Skin of body (tissue), 3 donors: ENCODE measurements at places on chromosomes 11 and 22.

DNA sequence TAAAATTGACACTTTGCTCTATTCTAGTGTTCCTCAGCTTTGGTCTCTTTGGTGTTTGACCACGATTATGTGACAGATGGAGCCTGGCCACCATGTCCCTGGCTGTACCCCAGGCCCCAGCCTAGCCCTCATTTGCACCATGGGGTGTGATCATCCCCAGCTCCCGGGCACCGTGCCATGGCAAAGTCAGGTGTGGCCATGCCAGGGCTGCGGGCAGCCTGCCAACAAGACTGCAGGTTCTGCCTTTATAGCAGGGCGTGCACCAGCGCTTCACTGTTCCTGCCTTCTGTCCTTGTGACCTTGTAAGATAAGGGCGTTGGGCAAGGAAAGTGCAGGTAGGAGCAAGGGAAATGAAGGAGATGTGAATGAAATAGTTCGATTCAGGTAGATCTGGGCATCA is 22.4 kb upstream of the APOBEC3A start:
- no peak for DNase-seq

- DNase-seq: no peak
Observed at GRCh38 chr11:14634813-14635212, 8.8 kb upstream of the PDE3B start.

GRCh38 chr11:82682003-82682751 is 51.5 kb downstream of the FAM181B start:
- no peak for DNase-seq

DNA sequence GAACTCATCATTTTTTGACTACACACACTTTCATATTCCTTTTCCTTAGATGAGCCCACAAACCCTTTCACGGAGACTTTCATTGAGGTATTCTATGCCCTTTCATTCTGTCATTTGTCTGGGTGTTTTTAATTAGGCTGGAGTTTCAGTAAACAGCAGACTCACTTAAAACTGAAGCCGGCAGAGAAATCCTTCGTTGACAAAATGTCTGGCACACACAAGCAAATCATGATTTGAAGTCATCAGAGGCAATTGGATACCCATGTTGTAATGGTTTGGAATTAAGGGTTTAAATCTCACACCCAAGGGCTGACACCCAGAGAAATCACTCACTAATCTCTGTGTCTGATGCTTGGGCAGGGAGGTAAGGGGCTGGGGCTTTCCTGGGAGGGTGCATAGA is 127.1 kb downstream of the EHF start:
- no peak for DNase-seq

- no peak for DNase-seq
Observed at GRCh38 chr11:133833898-133834681, 11.2 kb downstream of the SPATA19 start.

DNA sequence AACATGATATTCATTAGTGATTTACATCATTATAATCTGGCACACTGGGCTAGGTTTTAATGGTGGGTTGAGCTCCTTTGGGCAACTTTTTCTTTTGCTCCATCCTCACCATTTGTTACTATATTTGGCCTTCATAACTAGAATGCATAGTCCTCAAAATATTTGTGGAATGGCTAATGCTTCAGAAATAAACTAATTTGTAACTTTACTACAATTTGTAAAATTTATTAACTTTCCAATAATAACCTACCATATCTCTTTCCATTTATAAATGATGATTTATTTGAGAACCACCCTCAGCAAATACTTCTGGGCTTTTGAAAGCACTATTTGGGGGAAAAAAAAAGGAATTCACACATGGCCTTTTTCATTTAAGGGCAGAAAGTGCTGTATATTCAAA is 79.7 kb downstream of the LARGE2 start:
- DNase-seq: no peak

DNA sequence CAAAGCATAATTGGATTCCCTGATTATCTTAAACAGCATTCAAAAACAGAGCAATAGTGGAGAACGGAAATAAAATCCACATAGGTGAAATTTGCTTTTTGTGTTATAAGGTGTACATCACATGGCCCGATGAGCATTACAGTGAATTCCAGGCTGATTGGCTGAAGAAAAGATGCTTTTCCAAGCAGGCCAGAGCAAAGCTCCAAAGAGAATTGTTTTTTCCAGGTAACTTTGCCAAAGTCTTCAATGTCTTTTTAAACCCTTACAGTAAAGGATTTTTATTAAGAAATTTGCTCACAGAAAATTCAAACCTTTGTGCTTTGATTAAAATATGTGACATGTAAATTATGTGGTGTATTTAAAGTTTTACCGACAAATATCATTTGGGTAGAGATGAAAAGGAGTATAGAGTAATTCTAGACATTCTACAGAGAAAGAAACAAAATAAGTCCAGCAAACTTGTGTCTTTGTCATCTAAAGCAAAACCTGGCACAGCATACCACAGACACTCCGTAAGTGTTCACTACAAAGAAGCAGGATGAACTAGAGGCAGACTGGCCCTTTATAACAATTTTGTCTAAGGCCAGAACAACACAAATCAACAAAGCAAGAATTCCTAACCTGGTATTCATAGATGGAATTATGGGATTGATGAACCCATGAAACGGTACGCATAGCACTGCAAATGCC is 16.6 kb downstream of the BBOX1 start:
- no peak for DNase-seq

GRCh38 chr11:67230406-67230805 is 35.9 kb upstream of the GRK2 start:
- DNase-seq: no peak

DNA sequence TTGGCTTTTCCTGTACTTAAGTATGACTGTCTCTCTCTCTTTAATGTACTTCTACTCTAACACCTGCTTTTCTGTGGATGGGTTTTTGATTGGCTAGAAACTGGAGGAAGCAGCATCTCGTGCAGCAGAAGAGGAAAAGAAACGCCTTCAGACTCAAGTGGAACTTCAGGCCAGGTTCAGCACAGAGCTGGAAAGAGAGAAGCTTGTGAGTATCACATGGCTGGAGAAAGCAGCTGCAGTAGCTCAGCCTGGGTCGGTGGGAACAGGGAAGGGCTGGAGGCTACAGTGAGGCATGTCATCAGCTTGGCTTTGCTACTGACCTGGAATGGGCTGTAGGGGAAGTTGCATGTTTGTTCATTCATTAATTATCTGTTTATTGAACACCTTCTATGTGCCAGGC is 74.2 kb downstream of the SWAP70 start:
- no peak for DNase-seq

DNA sequence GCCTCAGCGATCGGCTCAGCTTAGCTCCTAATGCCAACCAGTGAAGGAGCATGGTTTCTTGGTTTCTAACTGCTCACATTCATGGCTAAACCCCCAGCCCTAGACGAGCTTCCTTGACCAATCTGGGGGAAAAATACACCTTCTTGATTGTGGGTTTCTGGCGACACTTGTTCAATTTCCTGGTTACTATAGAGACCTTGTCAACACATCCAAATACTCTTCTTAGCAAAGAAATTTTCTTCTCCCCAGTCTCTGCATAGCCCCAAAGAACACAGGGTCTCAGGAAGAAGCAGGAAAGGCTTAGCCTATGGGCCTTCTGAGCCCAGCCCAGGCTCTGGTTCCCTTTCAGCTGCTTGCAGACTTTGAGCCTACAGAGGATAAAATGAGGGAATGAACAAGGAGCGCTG is 88.5 kb upstream of the SYT13 start:
- DNase-seq: no peak

DNA sequence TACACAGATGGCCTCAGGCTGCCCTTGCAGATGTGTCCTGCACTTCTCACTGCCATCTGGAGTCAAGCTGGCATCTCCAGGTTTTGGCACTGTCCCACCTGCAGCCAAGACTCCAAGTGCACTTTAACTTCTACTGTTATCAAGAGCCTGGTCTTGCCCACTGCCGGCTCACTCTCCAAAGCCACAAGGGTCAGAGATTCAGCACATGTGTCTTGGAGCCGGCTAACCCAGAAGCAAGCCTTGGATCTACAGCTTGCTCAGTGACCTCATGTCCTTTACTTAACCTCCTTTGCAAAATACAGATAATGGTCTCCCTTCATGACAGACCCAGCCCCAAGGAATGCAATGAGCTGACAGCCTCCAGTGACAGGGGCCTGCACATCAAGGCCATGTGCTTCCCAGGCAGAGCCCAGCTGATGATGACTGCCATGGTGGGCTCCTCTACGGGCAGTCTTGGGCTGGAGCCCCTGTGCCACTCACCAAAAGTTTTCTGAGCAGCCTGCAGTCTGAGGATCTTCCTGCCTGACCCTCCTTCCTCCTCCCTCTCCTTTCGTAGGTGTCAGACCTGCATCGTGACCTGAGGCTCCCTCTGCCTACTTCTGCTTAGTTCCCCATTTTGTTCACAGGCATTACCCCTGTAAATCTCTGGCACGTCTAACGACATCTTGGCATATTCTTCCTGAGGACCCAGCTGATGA is 9.0 kb downstream of the TP53AIP1 start:
- DNase-seq: no peak

DNA sequence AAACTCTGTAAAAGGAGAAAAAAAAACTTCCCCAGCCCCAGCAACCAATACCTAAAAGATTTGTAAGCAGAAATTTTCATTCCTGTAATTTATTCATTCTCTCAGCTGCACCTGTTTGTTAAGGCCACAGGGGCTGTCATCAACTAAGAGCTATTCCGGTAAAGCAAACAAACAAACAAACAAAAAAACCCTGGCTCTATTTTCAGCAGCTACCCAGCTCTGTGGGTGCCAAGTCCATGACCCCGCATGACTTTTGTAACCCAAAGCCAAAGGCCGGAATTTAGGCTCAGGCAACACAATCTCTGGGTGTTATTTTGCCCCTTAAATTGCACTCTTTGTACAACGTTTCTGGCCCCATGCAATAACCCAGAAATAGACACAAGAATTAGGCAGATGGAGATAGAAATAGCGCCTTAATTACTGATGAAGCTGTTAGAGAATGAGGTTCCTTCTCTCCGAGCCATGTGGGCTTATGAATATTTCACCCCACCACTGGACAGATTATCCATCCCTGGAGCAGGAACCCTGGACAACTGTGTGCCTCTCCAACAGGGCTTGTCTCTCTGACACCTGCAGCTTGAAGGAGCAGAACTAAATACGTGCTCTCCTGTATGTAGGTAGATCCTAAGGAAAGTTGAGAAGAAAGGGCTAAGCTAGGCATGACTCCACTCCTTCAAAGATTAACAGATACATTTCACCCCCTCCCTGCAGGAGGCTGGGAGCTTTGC is 29.4 kb downstream of the APOL6 start:
- no peak for DNase-seq

GRCh38 chr11:32289701-32290100 is 145.6 kb downstream of the WT1 start:
- no peak for DNase-seq

- DNase-seq: no peak
Observed at GRCh38 chr11:6654281-6655019, 1.2 kb downstream of the DCHS1 start.

- no peak for DNase-seq
Observed at GRCh38 chr11:21811572-21811971, 381.3 kb upstream of the ANO5 start.

GRCh38 chr22:43150731-43151206 is 590 bp upstream of the TSPO start:
- no peak for DNase-seq

- no peak for DNase-seq
Observed at GRCh38 chr11:130054966-130055365, 14.7 kb upstream of the APLP2 start.

GRCh38 chr11:79007771-79008402 is 432.9 kb downstream of the TENM4 start:
- no peak for DNase-seq

GRCh38 chr22:27879923-27880322 is 39.1 kb downstream of the PITPNB start:
- no peak for DNase-seq

DNA sequence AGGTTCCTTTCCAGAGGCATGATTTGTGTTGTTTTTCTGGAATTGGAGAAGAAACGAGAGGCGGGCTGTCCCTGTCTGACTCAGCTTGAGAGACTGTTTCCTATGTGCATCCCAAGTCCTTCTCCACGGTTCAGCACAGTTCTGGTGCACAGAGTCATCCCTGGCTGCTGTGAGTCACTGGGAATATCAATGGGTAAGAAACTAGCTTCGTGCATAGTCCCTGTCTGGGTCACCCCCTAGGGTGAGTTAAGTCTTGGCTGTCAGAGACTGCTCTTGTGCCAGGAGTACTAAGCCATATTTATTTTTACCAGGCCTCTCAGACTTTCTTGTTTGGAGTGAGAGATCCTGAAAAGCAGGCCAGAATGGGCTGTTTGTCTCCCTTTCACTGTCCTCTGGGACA is 2.4 kb upstream of the LRP4 start:
- DNase-seq: peak; percentile 73

DNA sequence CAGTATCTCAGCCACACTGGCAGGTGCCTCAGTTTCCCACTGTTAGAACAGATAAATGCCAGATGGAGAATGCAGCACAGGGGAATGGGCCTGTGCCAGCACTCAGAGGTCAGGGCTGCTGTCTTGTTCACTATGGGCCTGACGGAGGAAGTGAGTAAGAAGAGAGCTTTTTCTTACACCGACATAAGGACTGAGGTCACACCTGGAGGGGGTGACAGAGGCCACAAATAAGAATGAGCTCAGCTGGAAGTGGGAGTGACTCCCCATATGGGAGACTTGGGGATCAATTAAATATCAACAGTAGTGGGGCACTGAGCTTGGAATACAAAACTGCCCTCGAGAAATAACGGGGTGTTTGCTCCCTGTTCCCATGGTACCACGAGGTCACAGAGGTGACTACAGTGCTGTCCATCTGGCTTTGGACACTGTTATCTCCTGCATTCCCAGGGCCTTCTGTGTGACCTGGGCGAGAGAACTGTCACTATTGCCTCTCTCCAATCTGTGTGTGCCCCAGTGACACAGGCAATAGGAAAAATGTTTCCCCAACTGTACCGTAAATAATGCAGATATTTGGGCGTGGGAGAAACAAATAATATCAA is 94.1 kb upstream of the NNMT start:
- DNase-seq: no peak

GRCh38 chr11:61961570-61962212 is 5.7 kb downstream of the FTH1 start:
- DNase-seq: no peak

DNA sequence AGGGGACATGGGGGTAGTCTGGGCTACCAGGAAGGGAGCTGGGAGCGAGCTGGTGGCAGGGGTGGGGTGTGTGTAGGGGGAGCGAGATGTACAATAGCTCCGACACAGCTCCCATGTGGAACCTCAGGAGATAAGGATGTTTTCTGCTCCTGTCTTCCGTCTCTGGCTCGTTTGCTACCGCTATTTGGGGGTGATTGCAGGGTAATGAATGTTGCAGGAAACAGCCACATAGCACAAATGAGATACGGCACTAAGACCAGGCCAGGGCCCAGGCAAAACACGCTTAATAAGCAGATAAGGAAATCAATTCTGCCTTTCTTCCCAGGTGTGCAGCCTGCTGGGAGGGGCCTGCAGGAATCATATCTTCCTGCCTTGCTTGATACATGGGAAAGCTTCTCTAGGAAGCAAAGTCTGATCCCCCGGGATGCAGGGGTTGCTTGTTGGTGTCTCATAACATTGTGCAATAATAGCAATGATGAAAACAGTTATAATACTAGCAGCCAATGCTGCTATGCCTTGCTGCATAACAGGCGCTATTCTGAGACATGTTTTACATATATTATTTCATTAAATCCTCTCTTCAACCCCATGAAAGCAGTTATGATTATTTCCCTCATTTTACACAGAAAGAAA is 158.7 kb downstream of the ST3GAL4 start:
- DNase-seq: no peak
